ENCODE measurements at places on chromosomes 7 and 10.

GRCh38 chr7:1668396-1669063 lies 1.5 kb upstream of the ELFN1 start:
- DNase-seq, result no peak

GRCh38 chr7:48158404-48158803 lies 12.9 kb upstream of the ABCA13 start:
- DNase-seq, result no peak

GRCh38 chr10:89662596-89662995 lies 17.6 kb upstream of the PANK1 start:
- DNase-seq, result no peak

DNA sequence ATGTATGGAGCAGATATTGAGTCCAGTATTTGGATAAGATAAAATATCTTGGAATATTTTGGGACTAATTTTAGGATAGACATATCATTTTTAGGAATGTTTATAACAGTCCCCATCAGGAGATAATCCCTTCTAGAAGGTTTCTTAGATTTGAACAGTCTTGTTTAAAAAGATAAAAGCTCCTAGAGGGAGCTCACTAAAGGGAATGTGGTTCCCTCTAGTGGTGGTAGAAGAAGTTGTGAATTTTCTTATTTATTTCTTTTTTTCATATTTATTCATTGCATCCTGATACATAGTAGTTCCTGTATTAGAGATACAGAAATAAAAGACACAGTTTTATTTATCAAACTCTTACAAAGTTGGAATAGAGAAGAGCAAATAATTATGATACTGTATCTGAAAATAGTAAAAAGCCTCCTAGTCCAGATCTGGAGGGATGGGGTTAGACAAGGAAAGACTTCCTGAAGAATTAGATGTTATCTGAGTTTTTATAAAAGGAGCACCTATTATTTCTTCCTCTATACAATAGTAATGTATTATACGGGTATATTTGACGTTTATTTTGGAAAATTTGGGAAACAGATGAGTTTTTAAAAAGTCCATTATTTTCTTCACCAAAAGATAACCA lies 24.5 kb upstream of the KLF14 start:
- no peak for DNase-seq

DNA sequence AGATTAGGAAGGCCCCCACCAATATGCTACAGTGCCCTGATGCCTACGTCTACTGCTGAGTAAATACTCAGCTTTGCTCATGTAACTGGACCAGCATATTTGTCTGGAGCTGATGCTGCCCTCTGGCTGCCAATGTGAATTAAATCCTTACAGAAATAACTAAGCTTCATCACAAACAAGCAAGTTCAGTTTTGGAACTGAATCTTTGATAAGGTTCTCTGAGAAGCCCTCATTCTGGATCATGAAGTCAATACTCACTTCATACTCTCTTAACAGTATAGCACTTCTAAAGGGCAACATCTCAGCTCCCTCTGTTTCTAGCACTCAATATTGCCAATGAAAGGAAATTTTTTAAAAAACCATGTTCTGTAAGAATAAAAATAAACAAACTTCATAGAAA lies 246.7 kb downstream of the ETV1 start:
- DNase-seq, result no peak

GRCh38 chr10:70503776-70504175 lies 25.2 kb downstream of the PALD1 start:
- DNase-seq, result no peak

DNA sequence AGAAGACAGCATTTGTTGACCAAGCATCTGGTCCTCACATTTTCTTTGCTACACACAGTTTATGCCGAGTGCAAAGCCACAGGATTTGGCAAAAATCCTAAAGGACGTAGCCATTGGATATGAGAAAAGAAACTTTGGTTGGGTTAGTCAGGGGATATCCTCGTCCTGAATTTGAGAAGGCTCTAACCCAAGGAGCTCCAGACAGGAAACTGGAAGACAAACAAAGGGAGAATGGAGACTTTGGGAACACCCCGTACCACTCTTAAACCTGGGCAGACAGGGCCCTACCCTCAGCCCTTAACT lies 146.6 kb upstream of the FRMD4A start:
- DNase-seq, result no peak

DNA sequence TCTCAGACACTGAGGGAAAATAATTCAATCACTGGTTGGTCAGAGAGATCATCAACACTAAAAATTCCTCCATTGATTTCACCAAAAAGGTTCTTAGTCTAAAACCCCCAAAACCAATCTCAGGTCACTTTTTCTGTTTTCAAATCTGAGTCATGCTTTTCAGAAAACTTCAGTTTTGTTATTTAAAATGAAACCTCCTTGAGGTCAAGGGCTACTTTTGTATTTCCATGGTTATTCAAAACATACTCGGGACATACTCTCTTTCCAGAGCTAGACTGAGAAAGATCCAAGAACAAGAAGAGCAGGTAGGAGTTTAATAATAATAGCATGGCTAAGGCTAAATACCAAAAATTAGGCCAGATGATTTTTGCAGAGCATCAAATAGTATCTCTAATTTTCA lies 152.8 kb downstream of the SDHAF3 start:
- DNase-seq, result no peak

DNA sequence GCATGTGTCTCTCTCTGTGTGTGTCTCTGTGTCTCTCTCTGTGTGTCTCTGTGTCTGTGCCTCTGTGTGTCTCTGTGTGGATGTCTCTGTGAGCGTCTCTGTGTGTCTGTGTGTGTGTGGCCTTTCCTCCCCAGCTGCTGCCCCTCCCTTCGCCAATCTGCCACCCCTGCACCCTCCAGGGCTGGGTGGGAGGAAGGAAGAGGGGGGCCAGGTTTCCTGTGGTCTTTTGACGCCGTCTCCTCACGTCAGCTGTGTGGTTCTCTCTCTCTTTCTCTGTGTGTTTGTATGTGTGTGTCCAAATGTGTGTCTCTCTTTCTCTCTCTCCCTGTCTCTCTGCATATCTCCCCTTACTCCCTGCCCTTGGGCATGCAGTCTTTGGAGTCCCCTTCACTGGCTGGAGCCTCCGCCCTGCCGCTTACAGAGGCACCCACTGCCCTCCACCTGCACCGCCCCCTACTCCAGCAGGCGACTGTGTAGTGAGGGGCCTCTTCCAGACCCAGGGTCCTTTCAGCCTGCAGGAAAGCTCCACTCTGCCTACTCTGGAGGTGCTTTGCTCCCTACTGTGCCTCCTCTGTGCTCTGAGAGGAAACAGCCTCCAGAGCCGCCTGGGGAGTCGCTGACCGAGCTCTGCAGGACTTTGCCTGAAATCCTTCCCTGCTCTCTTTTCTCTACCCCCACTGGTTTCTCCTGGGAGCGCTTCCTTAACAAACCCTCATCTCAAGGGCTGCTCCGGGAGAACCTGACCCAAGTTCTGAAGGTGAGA lies 44.2 kb upstream of the C10orf71 start:
- DNase-seq, result no peak

- DNase-seq, result no peak
These were observed 115.1 kb downstream of the PON1 start for GRCh38 chr7:95209276-95209675.

- DNase-seq, result no peak
These were observed 5.3 kb upstream of the GIMAP5 start for GRCh38 chr7:150731916-150732315.

GRCh38 chr7:69208848-69209247 lies 389.4 kb upstream of the AUTS2 start:
- DNase-seq, result no peak

DNA sequence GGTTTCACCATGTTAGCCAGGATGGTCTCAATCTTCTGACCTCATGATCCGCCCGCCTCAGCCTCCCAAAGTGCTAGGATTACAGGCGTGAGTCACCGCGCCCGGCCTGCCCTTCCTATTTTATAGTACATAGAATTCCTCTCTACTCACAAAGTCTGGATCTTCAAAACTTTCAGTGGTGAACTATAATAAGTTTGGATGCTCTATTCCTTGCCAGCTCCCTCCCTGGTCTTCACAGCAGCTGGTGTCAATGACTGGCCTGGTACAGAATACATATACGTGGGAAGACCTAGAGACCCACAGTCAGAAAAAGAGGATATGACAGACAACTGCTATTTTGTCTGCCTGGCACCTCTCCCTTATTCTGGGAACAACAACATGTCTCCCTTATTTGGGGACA lies 40.8 kb downstream of the ARHGAP12 start:
- no peak for DNase-seq

GRCh38 chr10:98577578-98577977 lies 130.8 kb upstream of the HPS1 start:
- no peak for DNase-seq

DNA sequence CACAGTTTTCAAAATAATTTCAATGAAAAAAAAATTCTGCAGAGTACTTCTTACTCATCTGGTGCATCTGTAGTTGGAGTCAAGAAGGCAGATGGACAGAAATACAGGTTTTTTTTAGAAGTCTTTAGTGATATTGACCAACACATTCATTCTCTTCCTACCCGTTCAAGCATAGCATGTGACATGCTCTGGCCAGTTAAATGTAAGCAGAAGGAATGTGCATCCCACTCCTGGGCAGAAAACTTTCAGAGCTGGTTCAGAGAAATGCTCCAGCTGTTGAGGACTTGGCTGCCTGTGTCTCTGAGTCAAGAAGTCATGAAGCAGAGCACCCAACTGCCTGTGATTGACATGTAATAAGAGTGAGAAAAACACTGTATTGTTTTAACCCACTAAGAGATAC lies 665.3 kb upstream of the IGFBP3 start:
- DNase-seq, result no peak

- DNase-seq, result no peak
These were observed 9.5 kb downstream of the ANKIB1 start for GRCh38 chr7:92255308-92255707.

DNA sequence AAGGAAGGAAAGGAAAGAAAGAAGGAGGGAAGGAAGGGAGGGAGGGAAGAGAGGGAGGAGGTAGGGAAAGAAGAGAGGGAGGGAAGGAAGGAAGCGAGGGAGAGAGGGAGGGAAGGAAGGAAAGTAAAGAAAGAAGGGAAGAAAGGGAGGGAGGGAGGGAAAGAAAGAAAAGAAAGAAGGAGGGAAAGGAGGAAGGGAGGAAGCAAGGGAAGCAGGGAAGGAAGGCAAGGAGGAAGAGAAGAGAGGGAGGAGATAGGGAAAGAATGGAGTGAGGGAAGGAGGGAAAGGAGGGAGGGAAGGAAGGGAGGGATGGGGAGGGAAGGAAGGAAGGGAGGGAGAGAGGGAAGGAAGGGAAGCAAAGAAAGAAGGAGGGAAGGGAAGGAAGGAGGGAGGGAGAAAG lies 65.8 kb downstream of the MAP3K8 start:
- DNase-seq, result no peak

Data from ascending aorta (tissue), 2 donors.